Ecto neural progenitor cell (in vitro differentiated cells): ENCODE measurements at places on chromosomes 11 and 22.

DNA sequence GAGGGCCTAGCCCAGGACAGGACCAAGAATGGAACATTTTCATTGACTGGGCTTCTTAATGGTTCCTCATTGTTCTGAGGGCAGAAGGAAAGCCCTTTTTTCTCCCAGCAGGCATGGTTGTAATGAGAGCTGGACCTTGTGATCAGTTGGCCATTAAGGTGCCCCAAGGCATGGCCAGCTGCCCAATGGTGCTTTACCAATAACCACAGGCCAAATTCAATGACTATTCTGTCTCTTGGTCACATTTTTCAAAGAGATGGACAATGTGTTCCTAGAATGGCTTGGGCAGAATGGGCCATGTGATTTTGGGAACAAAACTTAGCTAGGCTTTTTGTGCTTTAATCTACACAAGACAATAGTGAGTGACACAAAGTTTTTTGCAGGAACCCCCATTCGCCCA is 7.3 kb downstream of the NAV2 start:
- no peak for DNase-seq

GRCh38 chr11:27277843-27278242 is 85.2 kb downstream of the CCDC34 start:
- no peak for DNase-seq

GRCh38 chr11:127000291-127000968 is at the start of gene KIRREL3:
Gene KIRREL3 (minus strand): TSS chr11:127000770.
- DNase-seq: peak; percentile 61

GRCh38 chr11:100752371-100753171 is 65.5 kb downstream of the ARHGAP42 start:
- no peak for DNase-seq
